Stimulated activated CD8-positive, alpha-beta memory T cell treated with anti-CD3 and anti-CD28 coated beads, Interleukin-4, amount 100 ng/mL, for 48 hours (primary cell): ENCODE measurements at places on chromosomes 4 and X.

GRCh38 chr4:20271950-20272349, 20.2 kb downstream of the SLIT2 start:
- DNase-seq, result no peak

DNA sequence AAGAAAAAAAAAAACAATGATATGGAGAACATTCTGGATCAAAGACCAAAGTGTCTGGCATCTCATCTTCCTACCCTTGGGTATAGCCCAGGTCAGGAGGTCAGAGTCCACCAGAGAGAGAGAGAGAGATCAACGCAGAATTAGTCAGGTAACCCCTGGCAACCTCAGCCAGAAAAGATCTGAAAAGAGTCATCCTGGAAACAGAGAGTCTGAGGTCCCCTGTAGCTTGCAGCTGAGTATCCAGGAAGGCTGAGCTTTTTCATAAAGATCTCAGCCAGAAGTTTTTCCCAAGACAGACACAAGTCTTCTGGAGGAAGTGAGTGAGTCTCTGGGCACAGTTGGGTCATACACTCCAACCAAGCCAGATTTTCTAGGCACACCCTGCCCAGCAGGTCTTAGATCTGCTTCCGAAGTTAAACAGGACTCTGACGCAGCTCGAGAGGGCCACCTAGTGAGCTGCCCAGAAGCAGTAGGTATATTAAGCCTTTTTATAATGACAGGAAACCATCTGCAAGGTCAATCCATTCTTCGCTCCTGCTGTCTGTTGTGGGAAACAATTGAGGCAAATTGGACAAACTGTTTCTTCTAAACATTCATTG, 35.7 kb downstream of the ACE2 start:
- peak; percentile 24 for DNase-seq

- no peak for DNase-seq
Observed at GRCh38 chr4:140042634-140043033, 111.3 kb downstream of the MAML3 start.

DNA sequence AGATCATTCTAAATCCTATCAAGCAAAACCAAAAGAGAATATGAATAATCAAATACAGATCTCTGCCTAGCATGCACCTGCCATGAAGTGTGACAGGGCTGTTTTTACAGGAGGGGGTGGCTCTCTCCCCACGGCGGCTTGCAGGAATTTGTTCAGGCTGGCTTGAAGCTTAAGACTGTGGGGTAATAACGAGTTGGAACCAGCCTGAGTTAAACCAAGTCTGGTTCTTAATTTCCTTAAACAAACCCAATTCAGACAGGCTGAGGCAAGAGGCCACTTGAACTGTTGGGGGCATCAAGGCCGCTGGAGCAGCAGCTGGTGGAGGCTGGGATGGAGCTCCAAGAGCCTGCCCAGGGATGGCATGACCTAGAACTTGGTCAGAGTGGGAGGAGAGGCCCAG, 45.1 kb upstream of the LGI2 start:
- DNase-seq, result no peak
